Panc1 (cell line): ENCODE measurements at places on chromosomes 13 and 19. TPM values are rescaled to one million over a fixed set of nuclear protein-coding genes. Genes with fewer than 3 reads are reported as not detected.

METTL21C gene
- not detected for total RNA-seq

CD209 gene
- not detected for total RNA-seq

FOXA3 gene
- 0.26 TPM for total RNA-seq

ZNF682 gene
- total RNA-seq, result 4.5 TPM

LRRC25 gene
- 0.15 TPM for total RNA-seq

DNA sequence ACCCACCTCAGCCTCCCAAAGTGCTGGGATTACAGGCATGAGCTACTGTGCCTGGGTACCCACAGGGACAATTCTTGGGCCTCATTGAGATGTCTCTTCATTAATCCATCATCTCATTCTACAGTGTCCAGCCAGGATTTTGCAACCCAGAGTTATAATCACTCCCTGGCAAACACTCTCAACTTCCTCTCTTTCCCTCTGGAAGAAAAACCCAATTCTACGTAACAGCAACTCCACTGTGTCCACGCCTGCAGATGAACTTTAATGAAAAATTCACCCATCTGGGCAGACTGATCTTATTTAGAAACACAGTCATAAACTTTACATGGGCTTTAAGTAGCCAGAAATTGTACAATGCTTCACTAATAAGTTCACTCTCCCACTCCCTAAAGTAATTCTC is 90.1 kb upstream of the ABCC4 start:
- H3K4me3 ChIP-seq, result no peak overlapping the region
- H3K27ac ChIP-seq, result no peak overlapping the region
- no peaks in the 10 kb centered on the region for H3K27me3 ChIP-seq
- no peaks in the 10 kb centered on the region for H3K36me3 ChIP-seq
- no peaks in the 10 kb centered on the region for H3K4me1 ChIP-seq

DNA sequence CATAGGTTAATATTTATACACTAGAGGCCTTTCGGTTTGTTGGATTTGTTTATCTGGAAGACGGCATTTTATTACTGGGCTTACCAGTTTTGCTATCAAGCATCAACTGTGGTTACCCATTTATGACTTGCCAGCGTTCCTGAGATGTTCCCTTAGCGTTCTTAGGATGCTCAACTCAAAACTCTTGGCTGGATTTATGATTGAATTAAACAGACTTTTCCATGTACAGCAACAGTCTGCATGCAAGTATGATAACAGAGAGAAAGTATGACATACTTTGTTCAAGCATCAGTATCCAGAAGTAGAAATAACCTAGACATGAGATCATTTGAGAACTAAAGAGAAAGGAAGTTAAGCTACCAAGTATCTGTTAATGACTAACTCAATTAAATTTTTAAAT is 29.9 kb upstream of the RNF113B start:
- no peak overlapping the region for H3K27ac ChIP-seq
- no peaks in the 10 kb centered on the region for H3K36me3 ChIP-seq
- H3K27me3 ChIP-seq, result no peaks in the 10 kb centered on the region
- H3K4me3 ChIP-seq, result no peak overlapping the region

GRCh38 chr13:40130871-40131636 is 475.6 kb downstream of the COG6 start:
- H3K27me3 ChIP-seq, result no peaks in the 10 kb centered on the region
- H3K27ac ChIP-seq, result no peak overlapping the region
- no peak overlapping the region for H3K4me3 ChIP-seq
- no peaks in the 10 kb centered on the region for H3K4me1 ChIP-seq
- no peak for DNase-seq

DNA sequence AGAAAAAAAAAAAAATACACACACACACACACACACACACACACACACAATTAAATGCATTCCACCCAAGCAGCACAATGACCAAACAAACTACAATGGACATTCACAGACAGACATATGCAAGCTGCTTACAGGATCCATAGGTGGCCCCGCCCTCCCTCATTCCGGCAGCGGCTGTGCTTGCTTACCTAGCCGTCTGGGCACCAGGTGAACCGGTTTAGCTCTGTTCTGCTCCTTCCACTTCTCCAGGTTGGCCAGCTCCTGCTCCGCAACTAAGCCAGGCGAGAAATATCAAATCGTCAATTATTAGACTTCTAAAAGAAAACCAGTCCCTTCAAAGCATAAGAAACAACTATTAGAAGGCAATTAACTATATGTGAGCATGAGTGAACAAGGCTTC is 23.1 kb downstream of the EPSTI1 start:
- H3K27ac ChIP-seq, result no peak overlapping the region
- H3K4me3 ChIP-seq, result no peak overlapping the region
- H3K27me3 ChIP-seq, result no peaks in the 10 kb centered on the region

- no peak overlapping the region for H3K27ac ChIP-seq
- peaks cover 4% of the 10 kb centered on the region; the same call in 1 of the 2 replicates for H3K4me1 ChIP-seq
- H3K27me3 ChIP-seq, result no peaks in the 10 kb centered on the region
- no peak for DNase-seq
- no peak overlapping the region for H3K4me3 ChIP-seq
- H3K36me3 ChIP-seq, result no peaks in the 10 kb centered on the region
Observed at GRCh38 chr19:513368-514165, 6.3 kb downstream of the TPGS1 start.

- H3K4me3 ChIP-seq, result no peak overlapping the region
- DNase-seq, result no peak
- H3K27me3 ChIP-seq, result no peaks in the 10 kb centered on the region
- no peaks in the 10 kb centered on the region for H3K4me1 ChIP-seq
- no peaks in the 10 kb centered on the region for H3K36me3 ChIP-seq
- no peak overlapping the region for H3K27ac ChIP-seq
Observed at GRCh38 chr13:111472559-111473460, 152.4 kb downstream of the TEX29 start.
